Cortex of kidney (tissue), 1 donor: ENCODE measurements at places on chromosomes 11 and 22.

- no peak for DNase-seq
Measured at GRCh38 chr11:6598555-6598954, 4.9 kb downstream of the RRP8 start.

DNA sequence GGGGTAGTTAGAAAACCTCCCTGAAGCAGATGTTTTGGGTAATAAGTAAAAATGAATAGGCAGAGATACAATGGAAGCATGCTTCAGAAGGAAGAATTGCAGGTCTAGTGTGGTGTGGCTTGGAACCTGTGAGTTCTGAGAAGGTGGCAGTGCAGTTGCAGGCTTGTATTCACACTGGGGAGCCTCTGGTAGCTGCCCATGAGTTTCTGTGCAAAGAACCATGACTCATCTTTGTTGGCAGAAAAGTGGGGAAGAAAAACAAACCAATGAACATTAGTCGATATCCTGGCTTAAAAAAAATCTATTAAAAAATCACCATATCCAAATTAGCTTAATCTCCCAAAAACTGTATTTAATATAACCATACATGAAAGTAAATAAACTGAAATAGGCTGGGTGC is 232.6 kb downstream of the FAT3 start:
- DNase-seq: no peak

GRCh38 chr22:19182472-19183157 is 4.1 kb upstream of the SLC25A1 start:
- DNase-seq: no peak

DNA sequence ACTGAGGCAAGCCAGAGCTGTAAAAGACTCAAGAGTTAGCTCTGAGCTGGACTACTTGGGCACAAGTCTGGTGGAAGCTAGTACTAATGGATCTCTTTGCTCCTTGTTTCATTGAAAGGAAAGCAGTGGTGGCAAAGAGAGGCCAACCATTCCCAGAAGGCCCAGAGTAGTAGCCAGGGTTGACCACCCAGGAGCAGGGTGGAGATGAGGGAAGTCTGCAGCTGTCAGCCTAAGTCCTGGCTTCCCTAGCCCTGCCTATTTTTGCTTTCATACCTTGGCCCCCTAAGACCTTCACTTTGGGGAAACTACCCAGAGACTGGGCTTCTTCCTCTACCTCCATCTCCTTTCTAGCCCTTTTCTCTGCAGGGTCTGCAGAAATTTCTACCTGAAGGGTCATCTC is 155.0 kb upstream of the NCAM1 start:
- DNase-seq: no peak

DNA sequence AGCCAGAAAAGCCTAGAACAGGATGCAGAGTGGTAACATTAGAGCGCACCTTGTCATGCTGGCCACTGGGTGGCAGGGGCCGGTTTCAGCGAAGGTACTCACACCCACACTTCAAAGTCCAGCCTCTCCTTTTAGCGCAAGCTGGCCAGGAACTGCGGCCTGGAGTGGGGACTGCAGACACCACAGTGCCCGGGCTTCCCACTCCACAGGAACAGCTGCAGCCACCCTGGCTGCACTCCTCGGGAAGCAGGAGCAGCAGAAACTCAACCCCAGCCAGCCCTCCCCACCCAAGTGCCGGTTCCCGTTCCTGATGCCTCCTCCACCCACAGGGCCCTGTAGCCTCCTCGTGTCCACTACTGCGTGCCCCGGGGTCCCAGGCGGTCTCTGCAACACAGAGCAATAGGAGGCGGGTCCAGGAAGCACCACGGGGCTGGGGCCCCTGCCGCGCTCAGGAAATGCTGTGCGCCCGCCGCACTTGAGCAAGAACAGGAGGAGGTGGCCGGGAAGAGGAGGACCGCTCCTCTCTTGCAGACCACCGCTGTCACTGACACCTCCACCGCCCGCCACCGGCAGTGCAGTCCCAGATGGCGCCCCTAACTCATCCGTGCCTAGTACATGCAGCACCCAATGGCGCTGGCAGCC is 2.2 kb downstream of the RFPL2 start:
- no peak for DNase-seq

GRCh38 chr22:19567157-19568009 is 43.2 kb upstream of the CLDN5 start:
- DNase-seq: no peak

DNA sequence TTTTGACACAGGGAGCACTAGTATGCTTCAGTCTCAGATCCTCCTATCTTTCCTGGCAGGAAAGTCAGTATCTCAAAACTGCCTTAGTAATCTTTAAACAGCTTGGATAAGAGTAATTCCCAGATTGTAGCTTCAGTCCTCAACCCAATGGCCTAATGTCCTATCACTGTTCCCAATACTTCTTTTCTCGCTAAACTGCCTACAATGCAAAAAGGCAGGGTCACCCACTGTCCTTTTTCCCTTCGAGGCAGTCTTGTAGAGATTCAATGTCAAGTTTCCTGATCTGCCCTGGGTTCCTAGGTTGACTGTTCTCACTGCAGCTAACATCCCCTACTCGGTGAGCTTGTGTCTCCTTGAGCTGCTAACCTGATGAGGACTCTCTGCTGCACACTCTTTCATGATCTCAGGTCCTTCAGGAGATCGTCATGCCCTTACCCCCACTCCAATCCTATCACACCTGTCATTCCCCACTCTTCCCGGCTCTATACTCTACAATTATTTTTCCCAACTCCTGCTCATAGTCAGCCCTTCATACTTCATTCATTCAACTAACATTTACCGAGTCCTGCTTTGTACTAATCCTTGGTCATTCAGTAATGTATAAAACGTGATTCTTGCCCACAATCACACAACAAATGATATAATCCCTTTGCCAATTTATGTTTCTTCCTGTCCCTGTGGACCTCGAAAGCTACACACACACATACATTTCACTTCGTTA is 904 bp downstream of the C2CD3 start:
- DNase-seq: no peak
